ENCODE measurements at places on chromosomes 5 and 9.

DNA sequence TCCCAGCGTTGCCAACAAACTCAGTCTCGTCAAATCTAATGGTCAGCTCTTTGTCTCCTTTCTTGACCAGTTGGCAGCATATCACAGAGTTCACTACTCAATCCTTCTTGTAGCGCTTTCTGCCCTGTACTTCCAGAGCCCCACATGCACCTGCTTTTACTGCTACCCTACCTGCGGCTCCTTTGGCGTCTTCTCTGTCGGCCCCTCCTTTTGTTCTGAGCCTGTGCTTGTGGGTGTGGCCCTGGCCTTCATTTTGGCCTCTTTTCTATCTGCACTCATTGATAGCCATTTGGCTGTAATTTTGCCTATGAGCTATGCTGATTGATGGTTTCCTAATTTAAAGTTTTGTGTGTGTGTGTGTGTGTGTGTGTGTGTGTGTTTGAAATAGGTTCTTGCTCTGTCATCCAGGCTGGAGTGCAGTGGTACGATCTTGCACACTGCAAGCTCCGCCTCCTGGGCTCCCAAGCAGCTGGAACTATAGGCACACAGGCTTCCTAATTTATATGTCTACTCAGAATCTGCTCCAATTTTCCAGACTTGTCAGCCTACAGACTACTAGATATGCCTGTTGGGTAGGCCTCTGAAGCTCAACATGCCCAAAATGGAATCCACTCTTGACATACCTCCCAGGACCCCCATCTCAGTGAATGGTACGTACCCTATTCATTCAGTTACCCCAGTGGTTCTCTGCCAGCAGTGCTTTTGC is 32.3 kb downstream of the ARPC5L start:
- DNase-seq = no peak

GRCh38 chr9:113535756-113536155 is 72.2 kb downstream of the RGS3 start:
- no peak for DNase-seq

GRCh38 chr9:96318921-96319565 is 17.1 kb upstream of the HSD17B3 start:
- peak; percentile 62 for DNase-seq

DNA sequence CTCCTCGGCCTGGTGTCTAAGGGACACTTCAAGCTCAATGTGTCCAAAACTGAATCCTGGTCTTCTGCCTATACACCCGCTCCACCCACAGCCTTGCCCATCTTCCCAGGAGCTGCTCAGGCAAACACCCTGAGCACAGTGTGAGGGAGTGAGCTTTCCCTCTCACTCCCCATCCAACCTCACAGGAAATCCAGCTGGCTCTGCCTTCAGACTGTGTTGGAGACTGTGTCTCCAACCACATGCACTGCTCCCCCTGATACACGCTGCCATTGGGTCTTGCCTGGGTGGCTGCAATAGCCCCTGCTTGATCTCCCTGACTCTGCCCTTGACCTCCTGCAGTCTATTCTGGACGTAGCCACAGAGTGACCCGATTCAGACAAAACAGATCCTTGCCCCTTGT is 319.5 kb upstream of the MSX2 start:
- no peak for DNase-seq

- DNase-seq = no peak
Measured at GRCh38 chr5:93403141-93403928, 177.7 kb downstream of the NR2F1-AS1 start.

GRCh38 chr5:77449277-77449676 is 42.8 kb downstream of the WDR41 start:
- DNase-seq = peak; percentile 54

GRCh38 chr5:150503977-150504620 is 3.8 kb upstream of the NDST1 start:
- DNase-seq = no peak
